Activated CD4-positive, alpha-beta memory T cell treated with anti-CD3 and anti-CD28 coated beads, Interleukin-2, amount 10 ng/mL, durations not matched to agents 7 days and 5 days (primary cell): ENCODE measurements at places on chromosomes 16 and 17.

DNA sequence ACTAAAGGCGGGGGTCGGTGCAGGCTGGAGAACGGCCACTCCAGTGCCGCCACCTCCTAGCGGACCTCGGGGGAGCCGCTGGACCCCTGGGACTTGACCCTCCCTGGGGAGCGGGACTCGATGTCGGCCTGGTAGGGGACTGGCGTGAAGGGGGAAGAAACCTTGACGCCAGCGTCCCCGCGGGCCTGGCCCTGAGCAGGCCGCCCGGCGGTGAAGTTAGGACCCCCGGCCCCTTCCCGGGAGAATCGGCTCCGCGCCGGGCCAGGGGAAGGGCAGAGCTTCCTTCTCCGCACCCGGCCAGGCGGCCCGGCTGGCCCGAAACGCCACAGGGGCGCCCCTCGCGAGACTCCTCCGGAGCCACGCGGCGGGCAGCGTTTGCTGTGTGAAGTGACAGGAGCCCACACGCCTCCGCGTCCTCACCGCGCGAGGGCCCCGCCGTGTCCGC, 389 bp downstream of the DUS1L start:
- no peak for DNase-seq

GRCh38 chr17:63665527-63666214, 34.3 kb downstream of the LIMD2 start:
- DNase-seq, result no peak

GRCh38 chr16:47966325-47966724, 189.5 kb downstream of the ABCC12 start:
- no peak for DNase-seq

GRCh38 chr16:89993971-89994370, 25.3 kb downstream of the DBNDD1 start:
- DNase-seq, result no peak

DNA sequence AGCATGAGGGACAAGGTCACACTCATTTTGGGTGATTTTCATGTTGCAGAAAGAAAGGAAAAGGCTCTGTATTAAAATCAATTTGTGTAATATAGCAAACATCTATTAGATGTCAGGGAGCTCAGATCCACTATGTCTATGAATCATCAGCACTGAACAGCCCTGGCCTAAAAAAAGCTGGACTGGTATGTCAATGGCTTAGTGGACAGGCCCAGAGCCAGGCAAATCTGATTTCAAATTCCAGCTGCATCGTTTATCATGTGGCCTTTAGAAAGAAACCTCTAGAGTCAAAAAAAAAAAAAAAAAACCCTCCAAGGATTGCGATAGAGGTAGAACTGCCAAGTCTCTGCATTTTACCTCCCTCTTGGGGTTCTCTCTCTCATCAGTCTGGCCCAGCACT, 5.4 kb downstream of the GAS7 start:
- DNase-seq, result no peak

DNA sequence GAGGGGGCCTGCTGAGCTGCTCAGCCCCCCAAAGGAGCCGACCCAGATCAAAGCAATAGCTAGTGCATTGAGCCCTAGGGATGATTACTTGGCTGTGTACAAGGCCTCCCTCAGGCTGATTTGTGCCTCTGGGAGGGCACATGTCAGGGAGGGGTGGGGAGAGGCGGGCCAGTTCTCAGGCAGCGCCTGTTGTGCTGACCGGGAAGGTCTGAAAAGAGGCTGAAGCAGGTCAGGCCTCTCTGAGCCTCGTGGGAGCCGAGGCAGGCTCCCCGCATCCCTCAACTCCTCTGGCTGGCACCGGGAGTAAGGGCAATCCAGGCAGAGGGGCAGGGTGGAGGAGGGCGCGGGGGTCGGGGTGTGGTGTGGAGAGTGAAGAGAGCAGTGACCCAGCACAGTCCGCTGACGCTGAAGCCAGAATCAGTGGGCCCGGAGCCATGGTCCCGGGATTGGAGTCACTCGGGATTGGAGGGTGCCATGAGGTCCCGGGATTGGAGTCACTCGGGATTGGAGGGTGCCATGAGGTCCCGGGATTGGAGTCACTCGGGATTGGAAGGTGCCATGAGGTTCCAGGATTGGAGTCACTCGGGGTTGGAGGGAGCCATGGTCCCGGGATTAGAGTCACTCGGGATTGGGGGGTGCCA, 3.0 kb downstream of the DCXR start:
- DNase-seq, result no peak

DNA sequence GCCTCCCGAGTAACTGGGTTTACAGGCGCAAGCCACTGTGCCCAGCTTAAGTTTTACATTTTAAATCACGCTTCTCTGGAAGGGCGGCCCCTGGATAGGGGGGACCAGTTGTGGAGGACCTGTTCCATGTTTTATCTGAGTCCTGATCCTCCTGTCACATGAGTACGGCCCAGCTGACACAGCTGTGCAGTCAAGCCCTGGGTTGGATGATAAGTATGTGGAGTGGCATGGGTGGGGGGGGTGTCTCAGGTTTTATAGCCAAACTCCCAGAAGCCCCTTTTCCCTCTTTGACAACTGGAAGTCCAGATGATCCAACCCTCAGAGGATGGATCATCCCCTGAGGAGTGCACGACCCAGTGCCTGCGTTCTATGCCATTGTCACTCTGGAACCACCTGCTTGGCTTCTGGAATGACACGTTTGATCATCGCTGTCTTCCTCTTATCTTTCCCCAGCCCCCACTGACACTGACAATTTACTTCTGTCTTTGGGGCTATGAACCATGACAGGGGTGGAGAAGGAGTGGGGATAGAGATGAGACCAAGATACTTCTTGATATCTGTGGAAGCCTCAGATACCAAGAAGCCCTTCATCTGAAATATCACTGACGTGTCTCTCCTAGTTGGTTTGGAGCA, 191.2 kb downstream of the MSI2 start:
- no peak for DNase-seq

- DNase-seq, result no peak
Measured at GRCh38 chr16:1459967-1460366, 14.9 kb downstream of the CLCN7 start.

GRCh38 chr16:8168016-8168415, 422.3 kb downstream of the TMEM114 start:
- DNase-seq, result no peak

DNA sequence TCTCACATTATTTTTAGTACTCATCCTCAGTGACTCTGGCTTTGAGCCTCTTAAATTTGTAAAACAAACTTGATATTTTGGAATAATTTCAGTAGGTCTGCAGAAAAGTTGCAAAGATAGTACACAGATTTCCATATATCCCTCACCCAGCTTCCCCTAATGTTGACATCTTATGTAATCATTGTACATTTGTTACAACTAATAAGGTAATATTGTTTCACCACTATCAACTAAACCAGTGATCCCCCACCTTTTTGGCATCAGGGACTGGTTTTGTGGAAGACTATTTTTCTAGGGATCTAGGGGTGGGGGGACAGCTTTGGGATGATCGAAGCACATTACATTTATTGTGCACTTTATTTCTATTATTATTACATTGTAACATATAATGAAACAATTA, 391.2 kb downstream of the CA10 start:
- DNase-seq, result no peak

DNA sequence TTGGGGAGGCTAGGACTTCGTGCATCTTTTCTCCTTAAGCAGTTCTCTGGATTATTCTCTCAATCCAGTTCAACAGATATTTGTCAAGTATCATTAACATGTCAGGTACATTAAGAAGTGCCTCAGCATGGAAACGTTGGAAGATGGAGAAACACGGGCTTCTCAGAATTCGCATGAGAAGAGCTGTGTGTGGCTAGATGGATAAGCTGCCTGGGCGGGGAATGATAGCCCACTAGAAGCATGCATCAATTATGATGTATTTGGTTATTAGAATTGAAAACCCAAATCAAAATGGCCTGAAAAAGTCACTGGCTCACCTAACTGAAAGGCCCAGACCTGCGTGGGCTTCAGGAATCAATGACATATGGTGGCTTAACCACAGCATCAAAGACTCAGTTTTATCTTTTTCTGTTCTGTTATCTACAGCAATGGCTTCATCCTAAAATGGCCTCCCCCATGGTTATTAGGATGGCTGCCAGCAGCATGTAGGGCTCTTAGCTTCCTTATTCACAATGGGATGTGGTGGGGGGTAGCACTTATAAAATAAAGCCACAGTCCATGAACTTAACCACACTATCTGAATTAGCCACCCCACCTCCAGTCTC, 43.9 kb downstream of the MMD start:
- DNase-seq, result no peak

DNA sequence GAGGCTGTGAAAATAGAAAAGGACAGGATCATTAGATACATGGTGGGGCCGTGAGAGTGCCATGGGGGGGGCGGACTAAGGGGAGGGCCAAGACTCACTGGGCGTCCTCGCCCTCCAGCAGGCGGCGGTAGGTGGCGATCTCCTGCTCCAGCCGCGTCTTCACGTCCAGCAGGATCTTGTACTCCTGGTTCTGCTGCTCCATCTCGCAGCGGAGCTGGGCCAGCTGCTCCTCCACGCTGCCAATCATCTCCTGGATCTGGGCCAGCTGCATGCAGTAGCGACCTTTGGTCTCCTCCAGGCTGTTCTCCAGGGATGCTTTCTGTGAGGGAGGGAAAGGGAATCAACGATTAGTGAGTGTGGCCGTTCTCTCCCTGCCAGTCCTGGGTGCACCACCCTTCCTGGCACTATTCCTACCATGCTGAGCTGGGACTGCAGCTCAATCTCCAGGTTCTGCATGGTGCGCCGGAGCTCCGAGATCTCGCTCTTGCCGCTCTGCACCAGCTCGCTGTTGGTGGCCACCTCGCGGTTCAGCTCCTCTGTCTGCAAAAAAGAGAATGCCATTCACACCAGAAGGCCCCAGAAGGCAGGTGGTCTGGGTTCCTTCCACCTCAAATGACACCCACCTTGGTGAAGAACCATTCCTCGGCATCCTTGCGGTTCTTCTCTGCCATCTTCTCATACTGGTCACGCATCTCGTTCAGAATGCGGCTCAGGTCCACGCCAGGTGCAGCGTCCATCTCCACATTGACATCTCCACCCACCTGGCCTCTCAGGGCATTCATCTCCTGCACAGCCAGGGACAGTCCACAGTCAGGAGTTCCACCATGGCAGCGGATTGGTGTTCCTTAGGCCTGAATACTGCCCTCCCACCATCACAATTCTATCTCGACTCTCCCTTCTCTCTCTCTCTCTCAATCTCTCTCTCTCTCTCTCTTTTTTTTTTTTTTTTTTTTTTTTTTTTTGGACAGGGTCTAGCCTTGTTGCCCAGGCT, 3.3 kb downstream of the KRT14 start:
- no peak for DNase-seq

- DNase-seq, result no peak
Measured at GRCh38 chr16:90028985-90029384, 9.7 kb upstream of the DBNDD1 start.

GRCh38 chr17:6998855-6999508, 3.1 kb downstream of the ALOX12 start:
- no peak for DNase-seq

DNA sequence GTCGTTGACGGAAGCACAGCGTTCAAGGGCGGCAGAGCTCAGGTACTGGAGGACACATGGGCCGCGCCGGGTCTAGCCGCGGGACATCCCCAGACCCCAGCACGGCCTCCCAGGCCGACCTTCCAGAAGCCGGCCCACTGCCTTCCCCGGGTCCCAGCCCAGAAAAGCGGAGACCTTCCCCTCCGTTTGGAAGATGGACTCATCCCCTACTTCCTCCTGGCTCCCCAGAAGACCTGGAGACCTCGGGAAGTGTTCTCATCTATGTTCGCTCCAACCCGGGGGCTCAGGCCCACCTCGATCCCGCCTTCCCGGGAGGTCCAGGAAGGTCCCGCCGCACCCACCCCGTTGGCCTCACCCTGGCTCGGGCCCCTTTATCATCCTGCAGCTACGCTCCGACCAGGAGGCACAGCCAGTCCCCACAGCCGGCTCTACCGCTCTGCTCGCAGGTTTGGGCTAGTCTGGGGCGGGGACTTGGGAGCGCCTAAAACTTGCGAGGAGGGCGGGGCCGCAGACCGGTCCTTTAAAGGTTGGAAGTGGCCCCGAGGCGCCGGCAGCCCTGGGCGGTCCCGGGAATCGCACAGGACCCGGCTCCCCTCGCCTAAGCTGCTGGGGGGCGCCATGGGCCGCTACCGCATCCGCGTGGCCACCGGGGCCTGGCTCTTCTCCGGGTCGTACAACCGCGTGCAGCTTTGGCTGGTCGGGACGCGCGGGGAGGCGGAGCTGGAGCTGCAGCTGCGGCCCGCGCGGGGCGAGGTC, at the start of gene ALOX12:
ALOX12 (plus strand) TSS at position 550 of the 756 bp plus-strand sequence; CDS start at position 619, 69 bp downstream.
- DNase-seq, result no peak

GRCh38 chr16:53453928-53454327, 19.7 kb downstream of the RBL2 start:
- DNase-seq, result peak; percentile 35

DNA sequence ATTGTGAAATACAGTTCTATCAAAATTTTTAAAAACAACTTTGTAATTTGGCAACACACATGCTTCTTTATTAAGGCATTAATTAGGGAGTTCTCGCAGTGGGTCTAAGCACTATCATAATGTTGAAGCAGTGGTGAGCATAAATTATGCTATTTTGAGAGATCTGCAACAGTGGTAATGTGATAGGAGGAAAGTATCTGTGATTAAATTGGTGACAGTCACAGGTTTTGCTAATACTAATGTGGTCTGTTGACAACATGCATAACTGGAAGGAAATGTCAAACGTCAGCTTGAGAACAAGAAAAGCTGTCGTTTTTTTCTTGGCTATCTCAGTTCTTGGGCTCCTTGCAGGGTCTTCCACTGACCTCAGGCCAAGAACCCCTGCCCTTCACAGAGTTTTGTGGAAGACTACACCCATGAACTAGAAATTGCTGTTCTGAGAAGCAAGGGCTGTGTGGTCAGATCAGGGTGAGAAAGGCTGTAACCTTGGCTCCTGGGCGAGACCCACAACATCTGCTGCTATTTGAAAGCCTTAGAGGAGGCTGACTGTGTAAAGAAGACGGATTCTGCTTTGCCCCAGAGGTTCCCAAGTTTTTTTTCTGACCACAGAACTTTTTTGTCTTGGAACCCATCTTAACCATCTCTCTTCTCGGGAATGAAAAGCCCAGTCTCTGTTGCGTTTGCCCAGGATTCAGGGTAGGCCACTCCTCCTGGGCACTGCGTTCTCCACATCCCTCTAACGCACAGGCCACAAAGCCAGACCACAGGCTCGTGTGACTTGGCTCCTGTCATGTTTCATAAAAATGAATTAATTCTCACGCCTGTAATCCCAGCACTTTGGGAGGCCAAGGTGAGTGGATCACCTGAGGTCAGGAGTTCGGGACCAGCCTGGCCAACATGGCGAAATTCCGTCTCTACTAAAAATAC, 13.9 kb downstream of the ATP2A1 start:
- no peak for DNase-seq

- no peak for DNase-seq
Measured at GRCh38 chr17:73489333-73489732, 154.9 kb downstream of the SDK2 start.

- DNase-seq, result no peak
Measured at GRCh38 chr16:21222495-21223337, 10.8 kb upstream of the ANKS4B start.

GRCh38 chr17:2179615-2180295, 123.8 kb downstream of the SMG6 start:
- DNase-seq, result no peak

GRCh38 chr17:37067555-37068111, 118.9 kb downstream of the AATF start:
- DNase-seq, result no peak
